ENCODE measurements at places on chromosomes 2 and 18. TPM values are rescaled to one million over a fixed set of nuclear protein-coding genes. Genes with fewer than 3 reads are reported as not detected.

The CREG2 gene
- total RNA-seq = not detected

The ELOA2 gene
- not detected for total RNA-seq

The TMEM163 gene
- total RNA-seq = 0.23 TPM

The MAP2 gene
- not detected for total RNA-seq

The DCDC2C gene
- not detected for total RNA-seq

The KYNU gene
- total RNA-seq = not detected

The EVX2 gene
- not detected for total RNA-seq

The CCDC68 gene
- total RNA-seq = not detected

The ZEB2 gene
- 4.0 TPM for total RNA-seq

The SRD5A2 gene
- total RNA-seq = not detected

The HSPD1 gene
- total RNA-seq = 322 TPM

The MOGAT1 gene
- total RNA-seq = not detected

The TDRD15 gene
- not detected for total RNA-seq

The LRRC30 gene
- not detected for total RNA-seq

The NAPG gene
- total RNA-seq = 31.1 TPM

The CTNNA2 gene
- total RNA-seq = not detected

The ERICH2 gene
- not detected for total RNA-seq

The RAB6C gene
- total RNA-seq = not detected

The KDM3A gene
- 80.1 TPM for total RNA-seq

The LYPD1 gene
- total RNA-seq = not detected

The LRRTM4 gene
- total RNA-seq = not detected

The GPN1 gene
- 41.4 TPM for total RNA-seq

The ITM2C gene
- total RNA-seq = 79.5 TPM

The SANBR gene
- total RNA-seq = 10.2 TPM

The APCDD1 gene
- not detected for total RNA-seq

The RTN4 gene
- total RNA-seq = 93.9 TPM

The MROH2A gene
- total RNA-seq = not detected

The FAM228A gene
- total RNA-seq = not detected

The PPIG gene
- total RNA-seq = 56.6 TPM

The CXCR1 gene
- total RNA-seq = 0.53 TPM

The HNMT gene
- not detected for total RNA-seq

The KCNIP3 gene
- total RNA-seq = not detected

The PCARE gene
- not detected for total RNA-seq

The PLEKHH2 gene
- 0.32 TPM for total RNA-seq

The GKN1 gene
- not detected for total RNA-seq

The ACTG2 gene
- total RNA-seq = not detected

The ABCG8 gene
- not detected for total RNA-seq

The CIB4 gene
- not detected for total RNA-seq

The ONECUT2 gene
- total RNA-seq = not detected

The HNRNPA3 gene
- 350 TPM for total RNA-seq

The RAPGEF4 gene
- total RNA-seq = 0.97 TPM

The TUBA3E gene
- not detected for total RNA-seq

The SPEG gene
- total RNA-seq = 10.8 TPM

The RFX8 gene
- total RNA-seq = 2.8 TPM

The ATG9A gene
- 51.7 TPM for total RNA-seq

The SULT1C2 gene
- not detected for total RNA-seq

The SP140 gene
- 57.5 TPM for total RNA-seq

The CENPA gene
- total RNA-seq = 55.2 TPM

The XRCC5 gene
- total RNA-seq = 394 TPM

The IL18RAP gene
- total RNA-seq = 22.7 TPM

The ABCB11 gene
- total RNA-seq = not detected

The MTIF2 gene
- total RNA-seq = 26.1 TPM

The UPP2 gene
- total RNA-seq = not detected

The SLC11A1 gene
- 0.21 TPM for total RNA-seq

The VRK2 gene
- 26.0 TPM for total RNA-seq

The RAMP1 gene
- 5.8 TPM for total RNA-seq

The CD207 gene
- total RNA-seq = not detected

The AOX1 gene
- total RNA-seq = 0.08 TPM

All from activated CD8-positive, alpha-beta T cell treated with anti-CD3 and anti-CD28 coated beads, Interleukin-2, amount 10 ng/mL, durations not matched to agents 7 days and 5 days (primary cell).